Breast epithelium (tissue), 4 donors: ENCODE measurements at places on chromosomes 16 and 17. TPM values are rescaled to one million over a fixed set of nuclear protein-coding genes. Genes with fewer than 3 reads are reported as not detected.

GRCh38 chr17:50338645-50339044, 7.3 kb upstream of the XYLT2 start:
- no peak for DNase-seq

DNA sequence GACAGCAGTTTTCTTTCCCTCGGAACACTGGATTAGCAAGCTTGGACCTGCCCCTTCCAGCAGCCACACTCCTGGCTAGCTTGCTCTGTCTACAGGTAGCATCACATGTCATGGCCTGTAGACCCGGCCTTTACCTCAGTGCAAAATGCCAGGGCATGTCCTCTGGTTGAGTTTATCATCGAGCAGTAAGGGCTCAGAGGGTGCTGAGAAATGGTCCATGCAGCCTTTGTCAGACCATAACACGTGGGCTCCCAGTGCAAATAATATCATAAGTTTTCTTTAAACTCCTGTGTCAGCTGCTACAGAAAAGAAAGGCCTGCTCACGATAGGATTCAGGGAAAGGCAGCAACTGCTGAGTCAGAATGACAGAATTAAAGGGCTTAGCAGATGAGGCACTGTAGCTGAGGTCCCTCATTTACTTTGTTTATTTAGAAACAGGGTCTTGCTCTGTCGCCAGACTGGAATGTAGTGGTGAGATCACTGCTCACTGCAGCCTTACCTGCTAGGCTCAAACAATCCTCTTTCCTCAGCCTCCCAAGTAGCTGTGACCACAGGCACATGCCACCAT, 8.0 kb upstream of the GNA13 start:
- DNase-seq, result no peak

DNA sequence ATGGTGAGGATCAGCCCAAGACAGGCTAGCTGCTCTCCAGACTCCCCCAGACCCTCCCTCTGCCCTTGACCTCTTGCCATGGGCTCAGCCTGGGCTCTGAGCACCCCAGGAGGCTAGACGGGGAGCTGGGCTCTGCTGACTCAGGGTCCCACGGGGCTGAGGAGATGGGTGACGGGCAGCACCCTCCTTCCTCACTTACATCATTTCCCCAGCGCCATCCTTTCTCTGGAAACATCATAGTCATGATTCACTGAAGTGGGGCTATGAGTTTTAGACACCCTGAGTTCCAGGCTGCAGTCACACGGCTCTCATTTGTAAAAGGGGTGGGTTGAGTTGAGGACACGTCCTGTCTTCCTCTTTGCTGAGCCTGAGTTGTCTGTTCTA, 3.0 kb upstream of the ITGAX start:
- DNase-seq, result no peak

PPY gene
- not detected for total RNA-seq

DNA sequence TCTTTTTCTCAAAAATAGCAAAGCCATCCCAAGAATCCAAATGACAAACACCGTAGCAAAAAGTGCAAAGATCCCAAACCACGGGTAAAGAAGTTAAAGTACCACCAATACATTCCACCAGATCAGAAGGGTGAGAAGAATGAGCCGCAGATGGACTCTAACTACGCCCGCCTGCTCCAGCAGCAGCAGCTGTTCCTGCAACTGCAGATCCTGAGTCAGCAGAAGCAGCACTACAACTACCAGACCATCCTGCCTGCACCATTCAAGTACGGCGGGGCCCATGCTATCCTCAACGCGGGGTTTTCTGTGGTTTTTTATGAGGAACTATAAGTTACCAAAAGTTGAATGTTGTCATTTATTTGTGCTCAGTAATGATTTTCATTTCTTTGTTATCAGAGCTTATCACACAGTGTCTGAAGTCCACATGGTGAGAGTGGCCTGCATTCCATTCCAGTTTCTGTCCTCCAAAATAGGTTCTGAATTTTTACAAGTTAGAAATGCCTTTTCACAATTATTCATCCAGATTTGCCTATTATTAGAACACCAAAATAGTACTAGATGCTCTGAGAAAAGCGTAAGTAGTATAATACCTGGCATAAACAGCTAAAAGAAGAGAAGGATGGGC, 169.2 kb downstream of the MRTFB start:
- DNase-seq, result no peak

- DNase-seq, result no peak
Measured at GRCh38 chr16:17776888-17777287, 306.1 kb upstream of the XYLT1 start.

DNA sequence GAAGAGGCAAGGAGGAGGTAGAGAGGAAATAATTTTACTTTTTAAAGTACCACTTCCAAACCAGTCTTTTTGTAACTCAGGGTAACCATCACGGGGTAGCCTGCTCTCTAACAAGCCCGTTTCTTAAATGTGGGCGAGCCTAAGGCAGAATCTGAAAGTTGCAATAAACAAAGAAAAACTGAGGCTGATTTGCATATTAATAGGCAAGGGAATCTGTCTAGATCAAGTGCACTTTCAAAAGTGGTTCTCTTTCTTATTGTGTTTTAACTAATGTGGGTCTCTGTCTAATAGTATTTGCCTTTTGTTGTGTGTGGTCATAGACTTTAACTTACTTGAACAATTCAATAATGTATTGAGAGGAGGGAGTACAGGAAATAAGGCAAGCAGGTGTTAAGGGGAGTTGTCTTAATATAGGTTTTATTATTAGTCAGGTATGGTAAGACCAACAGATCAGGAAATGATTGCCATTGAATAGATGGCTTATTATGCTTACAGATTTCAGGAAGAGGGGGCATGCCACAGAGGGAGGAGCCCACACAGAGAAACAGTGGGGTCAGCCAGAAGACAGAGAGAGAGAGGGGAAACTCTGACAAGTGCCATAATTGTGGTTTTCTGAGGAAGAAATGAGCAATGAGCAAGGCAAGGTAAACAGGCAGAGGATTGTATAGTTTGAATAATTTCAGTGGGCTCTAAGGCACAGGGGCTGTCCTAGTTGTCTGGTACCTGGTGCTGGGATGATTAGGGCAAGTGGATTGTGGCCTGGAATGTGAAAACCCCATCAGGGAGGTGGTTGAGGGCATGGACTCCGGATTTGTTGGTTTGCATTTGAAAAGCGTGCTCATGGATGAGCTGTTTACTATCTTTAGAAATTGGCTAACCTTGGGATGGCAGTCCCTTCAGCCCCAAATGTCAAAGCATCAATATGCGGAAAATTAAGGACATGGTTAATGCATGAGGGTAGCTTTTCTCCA, 237.2 kb downstream of the TOX3 start:
- no peak for DNase-seq

GRCh38 chr17:59521465-59522126, 43.8 kb upstream of the DHX40 start:
- no peak for DNase-seq

GRCh38 chr16:58299757-58300349, 5.0 kb upstream of the PRSS54 start:
- DNase-seq, result no peak

GRCh38 chr17:81294512-81295030, 536 bp downstream of the SLC38A10 start:
- DNase-seq, result no peak

TNFSF13 gene
- 36.7 TPM for total RNA-seq

DNA sequence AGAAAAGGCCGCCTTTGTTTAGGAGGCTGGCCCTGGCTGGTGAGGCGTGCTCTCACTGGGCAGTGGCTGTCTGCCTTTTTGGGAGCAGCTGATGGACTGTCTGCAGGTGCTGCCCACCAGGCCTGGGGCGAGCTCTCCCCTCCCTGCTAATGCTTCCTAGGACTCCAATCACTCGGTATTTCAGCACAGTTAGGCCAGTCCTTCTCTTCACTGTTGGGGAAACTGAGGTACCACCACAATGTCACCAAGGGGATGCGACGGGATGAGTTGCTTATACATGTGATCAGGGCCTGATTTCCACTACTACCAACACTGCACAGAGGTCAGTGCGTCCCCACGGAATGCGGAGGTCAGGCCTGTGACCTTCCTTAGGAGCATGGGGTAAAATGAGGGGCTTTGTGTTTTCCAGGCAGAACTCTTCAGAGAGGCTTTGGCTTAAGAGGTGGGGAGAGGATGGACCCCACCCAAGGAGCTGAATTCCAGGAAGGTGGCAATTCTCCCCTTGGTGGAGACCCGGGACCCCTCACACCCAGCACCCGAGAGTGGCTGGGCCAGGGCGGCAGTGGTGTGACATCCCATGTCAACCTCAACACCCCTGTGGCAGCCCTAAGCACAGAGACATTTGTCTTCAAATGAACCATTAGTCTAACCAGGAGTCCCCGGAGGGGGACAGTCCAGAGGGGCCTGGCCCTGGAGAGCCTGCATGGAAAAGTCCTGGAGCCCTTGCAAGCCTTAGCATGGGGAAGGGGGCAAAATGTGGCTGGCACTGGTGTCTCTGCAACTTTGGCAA, 86.4 kb downstream of the N4BP1 start:
- DNase-seq, result no peak

- no peak for DNase-seq
Measured at GRCh38 chr16:68289621-68290329, 21.0 kb downstream of the SLC7A6OS start.

SDR42E1 gene
- 0.16 TPM for total RNA-seq
